ENCODE measurements at places on chromosomes 4 and X.

DNA sequence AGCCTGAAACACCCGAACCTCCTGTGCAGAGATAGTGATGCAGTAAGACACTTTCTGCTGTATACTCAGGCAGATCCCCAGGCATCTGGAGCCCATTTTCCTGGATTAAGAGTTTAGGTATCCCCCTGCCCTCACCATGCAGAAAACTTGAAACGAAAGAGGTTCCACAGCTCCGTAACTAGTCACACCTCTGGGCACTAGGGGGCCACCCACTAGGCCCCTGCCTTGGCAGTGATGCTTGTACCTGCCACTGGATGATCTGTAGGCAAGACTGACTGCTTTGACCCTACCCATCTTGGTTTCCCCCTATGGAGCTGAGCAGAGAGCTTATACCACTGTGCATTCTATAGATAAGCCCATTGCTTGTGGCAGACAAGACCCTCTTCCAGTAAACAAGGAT, 940.6 kb downstream of the PCDH19 start:
- DNase-seq: no peak

DNA sequence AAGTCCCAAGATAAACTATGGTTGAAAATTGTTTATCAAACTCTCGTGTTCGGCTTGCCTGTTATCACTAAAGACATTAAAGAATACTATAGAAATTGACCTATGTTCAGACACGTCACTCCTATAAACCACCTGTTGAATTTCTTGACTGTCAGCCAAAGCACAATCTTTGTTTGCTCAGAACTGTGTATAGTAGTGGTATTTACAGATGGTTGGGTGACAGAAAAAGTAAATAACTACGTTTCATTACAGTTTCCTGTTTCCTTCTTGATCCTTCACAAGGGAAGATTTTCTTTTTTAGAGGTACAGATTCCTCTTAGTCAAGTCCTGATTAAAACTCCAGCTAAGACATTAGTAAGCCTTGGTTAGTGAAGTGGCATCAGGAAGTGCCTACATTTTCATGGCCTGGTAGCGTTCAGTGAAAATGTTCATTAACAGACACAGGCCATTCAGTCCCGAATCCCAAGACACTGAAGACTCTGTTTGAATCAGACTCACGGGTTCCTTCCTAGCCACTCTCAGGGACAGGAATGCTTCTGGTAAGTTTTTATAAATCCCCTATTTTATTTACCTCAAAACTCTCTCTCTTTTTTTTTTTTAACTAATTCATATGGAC, at the start of gene SMIM31:
TSS of gene SMIM31 (plus strand) at position 259 of the 616 bp plus-strand sequence. CDS start 16,313 bp downstream, outside the sequence.
- DNase-seq: no peak

- DNase-seq: no peak
These were observed 793.7 kb upstream of the LCORL start for GRCh38 chr4:18815081-18815778.

GRCh38 chr4:80492761-80493160, 157.2 kb downstream of the CFAP299 start:
- DNase-seq: no peak

DNA sequence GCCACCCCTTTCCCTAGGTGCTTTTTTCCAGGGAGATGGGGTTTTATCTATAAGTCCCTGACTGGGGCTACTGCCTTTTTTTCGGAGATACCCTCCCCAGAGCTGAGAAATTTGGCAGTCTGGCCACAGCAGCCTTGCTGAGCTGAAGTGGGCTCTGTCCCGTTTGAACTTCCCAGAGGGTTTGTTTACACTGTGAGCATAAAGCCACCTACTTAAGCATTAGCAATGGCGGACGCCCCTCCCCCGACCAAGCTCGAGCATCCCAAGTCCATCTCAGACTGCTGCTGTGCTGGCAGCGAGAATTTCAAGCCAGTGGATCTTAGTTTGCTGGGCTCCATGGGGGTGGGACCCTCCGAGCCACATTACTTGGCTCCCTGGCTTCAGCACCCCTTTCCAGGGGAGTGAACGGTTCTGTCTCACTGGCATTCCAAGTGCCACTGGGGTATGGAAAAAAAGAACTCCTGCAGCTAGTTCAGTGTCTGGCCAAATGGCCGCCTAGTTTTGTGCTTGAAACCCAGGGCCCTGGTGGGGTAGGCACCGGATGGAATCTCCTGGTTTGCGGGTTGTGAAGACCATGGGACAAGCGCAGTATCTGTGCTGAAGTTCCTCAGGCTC, 456.4 kb upstream of the HTR2C start:
- no peak for DNase-seq

DNA sequence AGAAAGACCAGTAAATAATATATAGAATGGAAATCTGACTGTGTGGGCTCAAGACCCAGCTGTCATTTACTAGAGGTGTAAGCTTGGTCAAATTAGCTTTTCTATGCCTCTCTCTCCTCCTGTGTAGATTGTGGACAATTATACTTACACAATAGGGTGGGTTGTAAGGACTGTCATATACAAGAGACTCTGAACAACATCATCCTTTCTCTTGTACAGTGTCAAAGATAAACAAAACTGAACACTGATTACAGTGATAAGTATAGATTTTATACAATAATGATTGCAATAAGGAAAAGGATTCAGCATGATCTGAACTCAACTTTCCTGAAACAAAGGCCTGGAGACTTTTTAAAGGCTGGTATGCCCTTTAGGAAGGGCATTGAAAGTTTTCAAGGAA, 429.2 kb upstream of the HS3ST1 start:
- no peak for DNase-seq

GRCh38 chr4:85372966-85373365, 102.0 kb upstream of the ARHGAP24 start:
- no peak for DNase-seq

- no peak for DNase-seq
These were observed 76.7 kb downstream of the TAB3 start for GRCh38 chrX:30812326-30812725.

GRCh38 chr4:38073596-38074234, 113.5 kb downstream of the PTTG2 start:
- DNase-seq: no peak

GRCh38 chr4:103753868-103754653, 34.3 kb upstream of the TACR3 start:
- DNase-seq: no peak

- no peak for DNase-seq
These were observed 66.3 kb downstream of the WWC2 start for GRCh38 chr4:183165376-183165775.

- DNase-seq: no peak
These were observed 350.6 kb upstream of the SLC7A11 start for GRCh38 chr4:138592796-138593195.

DNA sequence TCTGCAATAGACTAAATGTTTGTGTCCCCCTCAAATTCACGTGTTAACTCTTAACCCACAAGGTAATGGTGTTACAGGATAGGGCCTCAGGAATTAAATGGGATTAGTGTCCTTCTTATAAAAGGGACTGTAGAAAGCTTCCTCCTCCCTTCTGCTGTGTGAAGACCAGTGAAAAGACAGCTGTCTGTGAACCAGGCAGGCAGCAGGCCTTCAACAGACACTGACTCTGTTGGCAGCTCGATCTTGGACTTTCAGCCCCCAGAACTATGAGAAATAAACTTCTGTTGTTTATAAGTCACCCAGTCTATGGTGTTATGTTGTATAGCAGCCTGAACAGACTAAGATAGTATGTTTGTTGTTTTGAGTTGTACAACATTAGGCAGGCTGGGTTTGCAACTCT, 208.1 kb downstream of the GBA3 start:
- no peak for DNase-seq

DNA sequence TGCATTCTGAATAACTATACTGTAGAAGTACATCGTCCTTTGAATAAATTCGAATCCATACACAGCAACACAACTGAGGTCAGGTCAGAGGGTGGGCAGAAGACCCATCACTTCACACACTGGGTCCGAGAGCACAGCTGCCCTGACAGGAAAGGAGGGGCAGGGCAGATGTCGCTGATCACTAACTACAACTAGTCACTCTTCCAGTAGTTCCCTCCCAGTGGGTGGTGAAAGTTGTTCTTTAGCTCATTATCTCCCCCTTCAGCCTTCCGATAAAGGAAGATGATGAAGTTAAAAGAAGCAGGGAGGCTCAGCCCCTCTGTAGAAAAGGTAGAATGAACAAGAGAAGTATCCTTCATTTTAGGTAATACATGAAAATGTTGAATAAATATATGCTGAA, 278.9 kb downstream of the INPP4B start:
- DNase-seq: no peak

- no peak for DNase-seq
These were observed 104.5 kb upstream of the LNX1 start for GRCh38 chr4:53695540-53696463.

- DNase-seq: no peak
These were observed 34.4 kb upstream of the SLC25A4 start for GRCh38 chr4:185108669-185109068.

DNA sequence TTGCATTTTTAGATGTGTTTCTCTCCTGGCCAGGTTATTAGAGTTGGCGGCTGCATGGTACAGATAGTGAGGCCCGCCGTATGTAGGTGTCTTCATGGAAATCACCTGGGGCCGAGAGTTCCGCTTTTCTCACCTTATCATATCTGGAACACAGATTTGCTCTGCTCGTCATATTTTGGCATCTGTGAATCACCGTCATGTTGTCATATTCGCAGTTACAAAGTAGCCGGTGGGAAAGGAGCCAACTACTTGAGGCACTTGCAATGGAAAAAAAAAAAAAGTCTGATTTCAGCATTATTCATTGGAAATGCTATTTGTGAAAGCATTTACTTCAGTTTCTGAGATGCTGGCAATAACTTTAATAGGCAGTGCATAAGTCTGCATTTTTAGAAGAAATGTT, 1715.2 kb upstream of the TENM3 start:
- no peak for DNase-seq

GRCh38 chr4:135735512-135735911, 1533.9 kb upstream of the PABPC4L start:
- DNase-seq: no peak

GRCh38 chr4:22356987-22357596, 158.8 kb downstream of the ADGRA3 start:
- DNase-seq: no peak

- no peak for DNase-seq
These were observed 54.0 kb upstream of the EGFL6 start for GRCh38 chrX:13515211-13515930.

DNA sequence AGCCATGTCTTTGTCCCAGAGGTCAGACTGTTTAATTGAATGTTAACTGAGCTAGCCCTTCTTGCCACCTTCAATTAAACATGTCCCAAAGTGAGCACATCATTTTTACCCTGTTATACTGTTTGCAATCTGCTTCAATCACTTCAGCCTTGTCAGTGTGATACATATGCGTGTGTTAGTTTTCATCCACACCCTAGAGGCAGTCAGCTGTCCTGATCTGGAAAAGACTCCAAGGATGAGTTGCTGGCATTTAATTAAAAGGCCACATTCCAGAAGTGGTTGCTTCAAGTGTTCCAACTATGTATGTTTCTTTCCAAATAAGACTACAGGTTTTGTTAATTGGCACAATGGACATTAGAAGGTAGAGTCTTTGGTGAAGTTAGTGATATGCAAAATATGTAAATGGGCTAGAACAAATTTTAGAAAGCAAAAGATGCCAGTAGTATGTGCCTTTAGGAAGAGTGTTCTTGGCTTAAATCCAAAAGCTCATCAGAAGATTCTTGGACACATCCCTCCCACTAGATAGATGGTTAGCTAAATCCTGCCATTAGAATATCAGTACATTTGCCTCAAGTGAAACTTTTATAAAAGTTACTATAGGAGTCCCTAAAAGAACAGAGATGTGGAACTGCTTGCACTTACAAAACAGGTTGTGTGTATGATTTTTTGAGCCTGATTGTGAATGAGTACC, 79.5 kb upstream of the SLIT2 start:
- no peak for DNase-seq

GRCh38 chrX:149877157-149877556, 3.8 kb upstream of the MAGEA8 start:
- no peak for DNase-seq

GRCh38 chrX:2495595-2495994, 5.2 kb downstream of the DHRSX start:
- DNase-seq: no peak

- no peak for DNase-seq
These were observed 12.0 kb upstream of the GPR78 start for GRCh38 chr4:8568068-8568668.

DNA sequence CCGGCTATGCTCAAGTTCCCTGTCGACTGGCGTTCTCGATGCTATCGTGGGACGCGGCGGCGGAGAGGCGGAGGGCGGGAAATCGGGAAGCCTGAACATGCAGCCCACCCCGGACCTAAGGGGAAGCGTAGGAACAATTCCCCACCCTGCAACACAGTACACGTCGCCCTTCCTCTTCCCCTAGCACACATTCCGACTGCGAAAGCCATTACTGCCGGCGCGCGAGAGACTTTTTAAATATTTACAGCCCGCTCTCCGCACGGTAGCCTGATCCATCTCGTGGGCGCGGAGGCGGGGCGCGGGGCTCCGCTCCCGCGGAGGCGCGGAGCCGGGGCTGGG, 48.1 kb upstream of the BCOR start:
- no peak for DNase-seq

- no peak for DNase-seq
These were observed 251.7 kb downstream of the MAPK10 start for GRCh38 chr4:86108137-86108536.

DNA sequence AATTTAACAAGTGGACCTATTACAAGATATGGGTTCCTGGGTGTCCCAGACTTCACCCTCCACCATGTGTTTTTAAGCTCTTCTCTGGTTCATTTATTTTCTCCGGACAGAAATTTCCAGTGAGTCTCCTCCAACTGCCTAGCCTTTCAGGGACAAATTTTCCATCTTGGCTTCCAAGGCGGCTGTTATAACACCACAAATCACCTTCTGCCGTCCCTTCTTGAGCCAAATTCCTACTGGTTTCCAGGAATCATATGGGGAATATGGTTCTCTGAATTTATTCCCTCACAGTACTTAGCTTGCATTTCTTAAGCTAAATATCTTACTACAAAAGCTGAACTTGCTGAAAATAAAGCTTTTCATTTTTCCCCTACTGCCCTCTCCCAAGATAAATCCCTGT, 18.8 kb downstream of the NEXMIF start:
- no peak for DNase-seq

- DNase-seq: no peak
These were observed 3.1 kb upstream of the CYSLTR1 start for GRCh38 chrX:78330540-78330939.

DNA sequence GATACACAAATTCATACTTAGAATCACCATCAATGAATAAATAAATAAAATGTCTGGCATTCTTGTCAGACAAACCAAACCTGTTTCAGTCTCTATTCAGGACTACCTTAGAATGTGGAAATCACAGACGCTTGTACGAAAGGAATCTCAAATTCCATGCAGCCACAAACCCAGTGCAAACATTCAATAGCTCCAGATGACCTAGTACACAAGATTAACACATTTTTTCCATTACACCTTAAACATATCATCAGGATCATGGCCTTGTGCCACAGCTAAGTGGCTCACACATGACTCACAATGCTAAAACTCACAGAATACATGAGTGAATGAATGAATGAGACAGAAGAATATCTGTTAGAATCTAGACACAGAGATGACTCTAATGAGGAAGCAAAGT, 134.2 kb downstream of the PWWP3B start:
- no peak for DNase-seq

- DNase-seq: no peak
These were observed 1351.7 kb upstream of the ADGRL3 start for GRCh38 chr4:59848457-59848856.
